Mesothelial cell of epicardium (in vitro differentiated cells): ENCODE measurements at places on chromosomes 3 and 15.

DNA sequence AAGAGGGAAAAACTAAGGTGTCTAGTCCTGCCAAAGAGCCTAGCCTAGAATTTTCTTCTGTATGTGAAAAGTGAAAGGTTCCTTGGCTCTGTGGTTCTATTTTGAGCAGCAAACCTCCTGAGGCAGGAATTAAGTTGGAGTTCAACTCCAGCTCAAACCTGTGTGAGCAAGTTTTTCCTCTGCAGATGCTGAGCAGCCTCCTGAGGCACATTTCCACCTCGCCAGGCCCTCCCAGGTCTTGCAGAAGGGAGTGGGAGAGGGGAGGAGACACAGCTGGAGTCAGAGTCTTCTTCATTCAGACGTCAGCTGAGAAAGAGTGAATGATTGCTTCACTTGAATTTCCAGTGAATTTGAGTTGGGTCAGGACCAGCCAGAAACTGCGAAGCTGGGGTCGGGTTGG, 69.5 kb upstream of the ETV5 start:
- no peak for DNase-seq

- peak; percentile 40 for DNase-seq
Observed at GRCh38 chr3:99960941-99961340, 143.3 kb downstream of the CMSS1 start.

DNA sequence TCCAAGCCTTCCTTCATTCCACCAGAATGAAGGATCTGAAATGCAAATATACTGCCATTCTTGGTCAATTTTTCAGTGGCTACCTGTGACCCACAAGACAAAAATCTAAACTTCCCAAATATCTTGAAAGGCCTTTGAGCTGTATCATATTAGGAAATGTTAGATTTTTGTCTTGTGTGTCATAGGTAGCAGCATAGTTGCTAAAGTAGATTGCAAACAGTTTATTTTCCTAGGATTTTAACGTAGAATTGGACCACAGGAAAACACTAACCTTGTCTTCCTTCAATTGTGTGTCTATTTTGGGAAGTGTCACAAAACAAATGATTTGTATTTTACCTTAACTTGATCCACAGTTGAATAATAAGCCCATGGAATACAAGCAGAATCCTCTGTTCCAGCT, 42.4 kb downstream of the CP start:
- DNase-seq: no peak

DNA sequence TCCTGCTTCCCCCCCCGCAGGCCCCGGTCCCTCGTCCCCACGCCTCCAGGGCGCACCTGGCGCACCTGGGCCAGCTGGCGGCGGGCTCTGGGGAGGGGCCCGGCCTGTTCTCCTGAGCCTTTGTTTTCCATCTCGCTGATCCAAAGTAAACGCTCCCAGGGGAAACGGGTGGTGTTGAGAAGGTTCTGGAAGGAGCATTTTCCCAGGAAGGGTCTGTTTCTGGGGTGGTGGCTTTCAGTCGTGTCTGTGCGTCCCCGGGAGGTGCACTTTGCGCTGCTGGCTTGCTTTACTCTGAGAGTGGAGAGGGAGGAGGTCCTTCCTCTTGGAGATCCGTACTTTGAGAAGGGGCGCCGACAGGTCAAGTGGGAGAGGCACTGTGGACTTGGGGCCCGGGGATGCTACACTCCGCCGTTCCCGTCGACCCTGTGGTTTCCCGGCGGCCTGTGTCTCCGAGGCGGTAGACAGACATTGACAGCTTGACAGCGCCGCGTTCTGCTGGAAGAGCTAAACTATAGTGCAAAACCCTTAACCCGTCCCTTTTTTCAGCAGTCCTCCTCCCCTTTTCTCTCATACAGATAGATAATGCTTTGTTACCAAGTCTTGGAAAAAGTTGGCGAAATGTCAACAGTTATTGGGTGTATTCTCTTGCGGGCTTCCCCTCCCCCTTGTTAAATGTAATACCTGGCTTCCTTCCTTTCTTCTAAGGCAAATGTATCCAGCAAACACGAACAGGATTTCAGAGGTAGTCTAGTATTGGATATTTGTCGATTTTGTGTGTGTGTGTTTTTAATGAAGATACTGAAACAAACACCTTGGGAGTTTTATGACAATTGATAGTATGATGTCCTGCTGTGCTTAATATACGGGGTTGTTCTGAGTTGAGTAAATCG, 6.5 kb downstream of the TPM1 start:
- DNase-seq: peak; percentile 55

GRCh38 chr3:64138046-64138445, 87.2 kb downstream of the PRICKLE2 start:
- no peak for DNase-seq

DNA sequence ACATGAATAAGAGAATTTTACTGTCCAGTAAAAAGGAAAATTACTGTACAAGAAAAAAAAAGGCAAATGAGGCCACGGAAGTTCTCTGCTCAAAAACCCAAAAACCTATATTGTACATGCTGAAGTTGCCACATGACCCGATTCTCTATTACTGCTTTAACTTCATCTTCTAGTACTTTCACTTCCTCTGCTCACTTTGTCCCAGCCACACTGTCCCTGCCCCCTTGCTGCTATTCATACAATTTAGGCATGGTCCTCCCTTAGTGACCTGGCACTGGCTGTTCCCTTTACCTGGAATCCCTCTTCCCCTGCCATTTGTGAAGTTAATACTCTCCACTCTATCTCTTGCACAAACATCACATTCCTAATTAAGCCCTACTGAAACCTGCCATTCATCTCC, 457.4 kb downstream of the MAGI1 start:
- no peak for DNase-seq

GRCh38 chr15:49171790-49172189, 1.7 kb downstream of the GALK2 start:
- no peak for DNase-seq

DNA sequence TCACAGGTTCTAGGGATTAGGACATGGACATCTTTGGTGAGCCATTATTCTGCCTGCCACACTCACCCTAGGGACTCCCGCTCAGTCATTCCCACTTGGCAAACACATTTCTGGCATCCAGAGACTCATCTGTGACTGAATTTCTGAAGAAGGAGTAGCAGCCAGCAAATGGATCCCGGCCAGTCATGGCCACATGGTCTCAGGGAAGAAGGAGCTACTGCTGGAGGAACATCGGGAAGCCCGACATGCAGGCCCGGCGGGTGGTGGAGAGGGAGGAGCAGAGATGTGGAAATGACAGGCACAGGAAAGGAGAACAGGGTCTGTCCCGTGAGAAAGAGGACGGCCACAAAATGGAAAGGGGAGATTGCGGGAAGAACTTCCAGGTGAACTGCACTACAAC, 65.4 kb downstream of the SEMA5B start:
- no peak for DNase-seq

DNA sequence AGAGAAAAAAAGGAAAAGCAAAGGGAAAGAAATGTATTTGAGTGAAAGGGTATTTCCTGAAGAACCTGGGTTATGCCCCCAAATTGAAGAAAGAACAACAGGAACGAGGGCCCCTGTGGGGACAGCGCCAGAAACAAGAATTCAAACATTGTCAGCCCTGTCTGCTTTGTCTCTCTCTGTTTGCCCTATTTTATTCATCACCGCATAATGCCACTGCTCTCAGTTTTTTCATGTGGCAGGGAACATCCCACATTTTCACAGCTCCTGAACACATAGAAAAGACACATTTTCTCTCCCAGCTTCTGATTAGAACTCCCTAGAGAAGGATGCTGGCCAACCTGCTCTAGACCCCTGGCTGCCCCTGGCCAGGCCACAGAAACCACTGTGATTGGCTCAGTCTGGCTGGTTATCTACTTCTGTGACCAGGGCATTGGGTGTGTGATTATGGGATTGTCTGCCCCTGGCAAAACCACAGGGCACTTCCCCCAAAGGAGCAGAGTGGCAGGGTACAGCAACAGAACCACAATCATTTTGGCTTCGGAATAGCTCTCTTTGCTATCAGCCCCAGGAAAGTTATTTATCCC, 31.3 kb upstream of the CCDC54 start:
- no peak for DNase-seq

- DNase-seq: no peak
Observed at GRCh38 chr3:161413127-161413854, 42.0 kb upstream of the SPTSSB start.

DNA sequence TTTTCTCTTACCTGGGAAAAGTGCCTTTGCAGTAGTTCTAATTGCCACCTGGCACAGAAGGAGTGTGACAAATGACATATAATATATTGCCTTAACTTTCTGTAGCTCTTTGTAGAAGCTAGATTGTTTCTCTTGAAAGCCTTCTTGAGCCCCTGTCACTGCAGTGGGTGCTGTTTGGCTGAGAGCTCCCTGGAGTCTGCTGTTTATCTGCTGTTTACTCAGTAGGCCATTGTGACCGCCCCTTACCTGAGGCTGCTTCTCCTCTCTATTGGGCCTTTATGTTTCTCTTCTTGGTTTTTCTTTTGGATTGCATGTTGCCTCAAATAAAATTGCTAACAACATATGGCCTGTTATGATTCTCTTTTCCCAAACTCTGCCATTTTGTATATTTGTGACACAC, 16.7 kb downstream of the MAP2K5 start:
- DNase-seq: no peak

- no peak for DNase-seq
Observed at GRCh38 chr15:67908756-67909155, 68.9 kb upstream of the RNU6-1 start.

DNA sequence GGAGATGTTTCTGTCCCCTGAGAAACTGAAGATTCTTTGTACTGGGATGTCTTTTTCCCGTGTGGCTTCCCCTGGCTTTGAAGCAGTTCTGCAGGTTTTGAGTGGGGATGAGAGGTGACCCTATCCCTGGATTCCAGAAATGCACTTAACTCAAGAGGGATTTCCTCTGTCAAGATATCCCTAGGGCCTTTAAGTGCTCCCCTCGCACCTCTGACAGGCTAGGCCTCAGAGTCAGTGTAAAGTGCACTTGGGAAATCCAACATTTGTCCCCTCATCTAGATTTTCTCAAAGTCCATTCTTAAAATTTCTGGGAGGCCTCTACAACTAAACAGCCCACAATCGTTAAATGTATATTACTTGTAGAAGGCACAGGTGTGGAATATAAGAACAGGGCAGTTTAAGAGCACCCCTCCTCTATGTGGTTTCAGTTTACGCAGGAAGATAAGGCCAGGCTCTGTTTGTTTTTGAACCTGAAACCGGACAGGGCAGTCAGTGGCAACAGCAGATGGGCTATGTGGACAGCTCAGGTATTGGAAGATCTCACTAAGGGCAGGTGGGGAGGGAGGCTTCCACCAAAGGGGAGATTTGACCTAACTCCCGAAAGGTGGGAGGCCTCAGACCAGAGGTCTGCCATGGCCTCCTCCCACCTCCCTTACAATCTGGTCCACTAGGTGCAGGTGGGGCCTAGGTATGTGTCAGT, 4.8 kb downstream of the C3orf52 start:
- no peak for DNase-seq

- DNase-seq: no peak
Observed at GRCh38 chr15:58015565-58015964, 49.9 kb downstream of the ALDH1A2 start.

- DNase-seq: no peak
Observed at GRCh38 chr15:80449825-80450224, 45.6 kb downstream of the ARNT2 start.

DNA sequence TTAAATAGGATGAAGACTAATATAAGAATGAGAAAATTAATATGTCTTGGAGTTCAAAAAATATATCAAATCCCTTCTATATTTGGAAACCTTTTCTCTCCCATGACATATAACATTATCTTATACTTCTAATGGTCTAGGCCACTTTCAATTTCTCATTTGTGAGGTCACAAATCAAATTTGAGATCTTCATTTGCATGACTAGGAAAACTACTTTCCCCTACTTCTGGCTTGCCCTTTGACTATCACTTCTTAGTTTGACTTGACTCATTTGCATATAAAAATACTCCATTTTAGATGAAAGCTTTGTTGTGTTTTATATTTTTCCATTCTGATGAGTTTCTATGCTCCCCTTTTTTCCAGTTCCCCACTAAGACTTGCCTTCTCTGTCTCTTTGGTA, 598.6 kb upstream of the TBL1XR1 start:
- DNase-seq: no peak

DNA sequence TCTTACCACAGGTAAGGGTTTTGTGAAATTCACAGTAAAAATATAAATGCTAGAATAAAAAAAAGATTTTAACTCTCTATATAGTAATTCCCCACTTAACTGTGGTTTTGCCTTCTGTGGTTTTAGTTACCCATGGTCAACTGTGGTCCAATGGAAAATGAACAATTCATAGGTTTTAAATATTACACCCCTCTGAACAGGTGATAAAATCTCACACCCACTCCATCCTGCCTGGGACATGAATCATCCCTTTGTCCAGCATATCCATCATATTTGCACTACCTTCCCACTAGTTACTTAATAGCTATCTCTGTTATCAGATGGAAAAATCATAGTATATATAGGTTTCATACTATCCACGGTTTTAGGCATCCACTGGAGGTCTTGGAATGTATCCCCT, 49.2 kb downstream of the HDGFL3 start:
- DNase-seq: no peak

- DNase-seq: no peak
Observed at GRCh38 chr3:111691293-111691909, 96.3 kb upstream of the ZBED2 start.

DNA sequence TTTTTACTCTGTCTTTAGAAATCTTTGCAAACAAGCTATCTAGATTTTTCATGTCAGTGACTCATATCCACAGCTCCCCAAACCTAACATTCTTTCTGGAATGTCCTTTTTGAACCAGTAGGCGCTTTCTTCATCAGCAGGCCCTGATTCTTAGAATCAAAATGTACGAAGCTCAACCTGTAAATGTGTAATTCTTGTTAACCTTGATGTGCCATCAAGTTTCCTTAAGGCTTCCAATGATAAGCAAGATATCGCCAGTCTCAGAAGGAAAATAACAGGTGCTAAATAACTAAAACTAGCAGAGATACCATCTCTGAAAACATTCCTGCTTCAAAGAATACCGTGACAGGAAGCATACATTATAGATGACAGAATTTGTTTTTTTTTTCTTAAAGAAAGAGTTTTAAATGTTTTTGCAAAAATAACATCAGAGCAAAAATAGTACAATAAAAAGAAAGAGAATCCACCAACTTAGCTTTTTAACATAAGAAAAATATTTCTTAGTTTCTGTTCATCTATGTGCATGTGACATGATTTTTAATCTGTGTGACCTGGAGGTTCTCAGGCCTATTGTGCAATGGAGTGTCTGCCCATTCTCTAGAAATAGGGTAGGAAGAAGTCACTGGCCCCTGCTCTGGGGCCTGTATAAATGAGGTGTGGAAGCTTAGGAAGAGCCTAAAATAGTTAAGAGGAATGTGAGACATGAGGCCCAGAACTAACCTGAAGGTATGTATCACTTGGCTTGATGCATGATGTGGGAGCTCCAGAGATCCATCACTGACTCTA, 14.7 kb upstream of the SECISBP2L start:
- no peak for DNase-seq

- DNase-seq: no peak
Observed at GRCh38 chr3:132196113-132196512, 121.1 kb upstream of the ACP3 start.

- DNase-seq: no peak
Observed at GRCh38 chr3:36482880-36483279, 102.6 kb downstream of the STAC start.

DNA sequence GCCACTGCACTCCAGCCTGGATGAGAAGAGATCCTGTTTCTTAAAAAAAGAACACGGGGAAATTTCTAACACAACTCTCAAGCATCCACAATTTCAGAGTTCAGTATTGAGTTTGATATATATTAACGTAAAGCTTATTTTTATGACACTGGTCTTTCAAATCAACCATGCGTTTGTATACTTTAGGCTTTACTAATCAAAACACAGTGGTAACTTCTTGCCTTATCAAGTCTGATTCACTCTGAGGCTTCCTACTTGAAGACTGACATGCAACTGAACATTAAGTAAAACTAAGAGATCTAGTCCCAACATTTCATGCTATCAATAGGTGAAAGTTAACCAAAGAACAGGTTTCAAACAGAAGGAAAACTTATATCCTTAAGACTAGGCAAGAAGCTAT, 46.7 kb downstream of the PRTG start:
- no peak for DNase-seq
